Activated CD4-positive, alpha-beta memory T cell treated with anti-CD3 and anti-CD28 coated beads, Interleukin-2, amount 10 ng/mL, durations not matched to agents 7 days and 5 days (primary cell): ENCODE measurements at places on chromosomes 7 and 10.
A peak's percentile ranks its signal among the peaks of the same experiment; 100 is the strongest.

DNA sequence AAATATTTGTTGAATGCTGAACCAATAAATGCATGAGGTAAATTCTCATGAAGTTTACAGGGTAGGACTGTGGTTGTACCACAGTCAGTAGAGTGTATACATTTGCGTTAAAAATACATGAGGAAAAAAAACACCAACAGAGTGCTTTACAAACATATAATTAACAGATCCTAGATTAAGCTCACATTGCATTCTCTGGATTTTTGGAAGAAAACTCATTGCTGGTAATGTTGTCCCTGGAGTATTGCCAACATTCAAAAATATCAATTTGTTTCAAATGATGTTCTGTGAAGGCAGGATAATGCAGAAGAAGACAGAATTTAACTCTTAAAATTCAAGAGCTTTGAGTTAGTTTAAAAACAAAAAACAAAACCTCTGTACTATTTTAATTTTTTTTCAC is 95.5 kb downstream of the MBL2 start:
- no peak for DNase-seq

- no peak for DNase-seq
Measured at GRCh38 chr7:12898004-12898403, 210.6 kb downstream of the ARL4A start.

- DNase-seq: no peak
Measured at GRCh38 chr10:11245510-11245909, 227.8 kb downstream of the CELF2 start.

DNA sequence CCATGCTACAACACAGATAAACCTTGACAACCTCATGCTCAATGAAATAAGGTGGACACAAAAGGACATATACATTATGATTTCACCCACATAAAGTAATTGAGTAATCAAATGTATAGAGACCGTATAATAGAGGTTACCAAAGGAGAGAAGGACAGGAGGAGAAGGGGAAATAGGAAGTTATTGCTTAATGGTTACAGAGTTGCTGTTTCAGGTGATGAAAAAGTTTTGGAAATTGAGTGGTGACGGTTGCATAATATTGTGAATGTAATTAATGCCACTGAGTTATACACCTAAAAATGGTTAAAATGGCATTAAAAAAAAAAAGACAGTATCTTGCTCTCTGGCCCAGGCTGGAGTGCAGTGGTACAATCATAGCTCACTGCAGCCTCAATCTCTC is 1.5 kb upstream of the OGDH start:
- DNase-seq: no peak

DNA sequence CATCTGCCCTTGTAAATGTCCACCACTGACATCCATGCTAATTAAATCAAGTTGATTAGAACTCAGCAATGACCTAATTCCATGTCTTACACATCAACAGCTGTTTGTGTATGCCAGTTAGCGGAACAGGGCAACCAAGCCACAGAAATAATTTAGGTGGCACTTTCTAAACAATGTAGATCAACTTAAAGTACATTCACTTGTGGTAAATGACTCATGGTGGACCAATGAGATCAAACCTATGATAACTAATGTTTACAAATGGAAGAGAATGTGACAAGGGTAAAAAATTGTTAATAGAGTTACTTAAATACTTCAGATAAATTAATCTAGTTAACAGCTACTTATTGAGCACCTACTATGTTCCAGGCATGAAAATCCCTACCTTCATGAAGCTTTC is 63.1 kb upstream of the ICA1 start:
- no peak for DNase-seq

GRCh38 chr7:129376778-129377700 is 57.2 kb upstream of the STRIP2 start:
- peak; percentile 46 for DNase-seq

GRCh38 chr7:99380032-99380822 is 5.7 kb downstream of the ARPC1B start:
- peak; percentile 54 for DNase-seq

DNA sequence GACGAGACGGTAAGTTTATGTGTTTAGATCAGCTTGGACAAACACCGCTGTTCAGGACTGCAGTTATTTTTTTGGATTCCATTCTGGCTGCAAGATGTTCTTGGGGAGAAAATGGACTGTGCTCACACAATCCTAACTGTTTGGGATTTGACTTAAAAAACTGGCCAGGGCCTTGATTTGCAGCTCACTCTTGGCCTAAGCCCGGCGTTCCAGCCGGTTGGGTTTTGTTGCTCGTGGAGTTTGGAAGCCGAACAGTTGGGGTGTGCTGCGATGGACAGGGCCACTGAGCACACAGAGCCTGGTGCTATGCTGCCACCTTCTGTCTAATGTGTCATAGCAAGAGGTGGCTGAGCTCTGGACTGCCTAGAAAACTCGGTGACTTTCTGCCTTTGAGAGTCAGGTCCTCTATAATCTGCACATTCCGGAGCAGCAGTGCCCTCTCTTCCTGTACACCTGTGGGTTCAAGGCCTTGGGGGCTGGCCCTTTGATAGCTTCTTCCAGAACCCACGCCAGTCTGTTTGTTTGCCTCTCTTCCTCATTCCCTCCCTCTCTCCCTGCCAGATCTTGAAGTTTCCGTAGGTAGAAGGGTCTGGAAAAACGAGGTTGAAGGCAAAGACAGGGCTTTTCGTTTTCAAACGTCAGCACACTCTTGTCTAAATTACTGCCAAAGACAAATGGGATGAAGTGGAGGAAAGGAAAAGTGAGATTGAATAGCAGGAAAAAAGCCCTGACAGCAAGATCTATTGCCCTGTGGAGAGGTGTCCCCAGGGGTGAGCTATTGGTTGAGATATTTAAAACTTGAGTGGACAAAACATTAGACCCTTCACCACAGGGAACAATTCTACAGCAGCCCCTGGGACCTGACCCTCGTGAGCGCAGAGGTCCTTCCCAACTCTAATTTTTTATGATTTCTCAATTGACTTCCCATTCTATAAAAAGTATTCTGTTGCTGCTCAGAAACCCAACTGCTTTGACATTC is 167.5 kb upstream of the HABP2 start:
- peak; percentile 52 for DNase-seq

- no peak for DNase-seq
Measured at GRCh38 chr7:33725111-33726025, 180.0 kb upstream of the BMPER start.

DNA sequence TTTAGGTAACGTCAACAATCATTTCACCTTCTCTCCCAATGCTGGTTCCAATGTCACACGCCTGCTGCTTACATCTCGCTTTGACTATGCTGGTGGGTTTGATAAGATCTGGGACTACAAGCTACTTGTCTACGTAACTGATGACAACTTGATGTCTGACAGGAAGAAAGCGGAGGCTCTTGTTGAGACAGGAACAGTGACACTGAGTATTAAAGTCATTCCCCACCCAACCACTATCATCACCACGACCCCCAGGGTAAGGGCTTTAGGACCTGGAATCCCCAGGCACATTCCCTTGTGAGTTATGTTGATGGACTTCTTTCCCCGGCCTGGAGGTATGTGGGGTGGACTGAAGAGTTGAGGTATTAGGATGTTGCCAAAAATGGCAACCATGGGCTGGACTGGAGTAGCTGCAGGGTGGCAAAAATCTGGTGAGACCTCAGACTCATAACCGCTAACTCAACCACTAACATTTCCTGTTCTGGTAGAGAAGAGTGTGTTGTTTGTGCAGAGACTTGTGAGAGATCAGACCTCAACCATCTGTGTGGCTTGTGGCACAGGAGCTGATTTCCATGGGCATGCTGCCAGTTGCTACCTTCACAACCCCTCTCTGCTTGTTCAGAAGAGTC is 59.2 kb downstream of the CDHR3 start:
- peak; percentile 81 for DNase-seq
